ENCODE measurements at places on chromosomes 3 and 15. TPM values are rescaled to one million over a fixed set of nuclear protein-coding genes. Genes with fewer than 3 reads are reported as not detected.

DUOXA2 gene
- total RNA-seq = not detected

- DNase-seq = no peak
Observed at GRCh38 chr3:45140141-45140769, 5.9 kb downstream of the CDCP1 start.

GRCh38 chr3:133443649-133444422, 44.0 kb downstream of the BFSP2 start:
- DNase-seq = no peak

PRR20G gene
- not detected for total RNA-seq

DNA sequence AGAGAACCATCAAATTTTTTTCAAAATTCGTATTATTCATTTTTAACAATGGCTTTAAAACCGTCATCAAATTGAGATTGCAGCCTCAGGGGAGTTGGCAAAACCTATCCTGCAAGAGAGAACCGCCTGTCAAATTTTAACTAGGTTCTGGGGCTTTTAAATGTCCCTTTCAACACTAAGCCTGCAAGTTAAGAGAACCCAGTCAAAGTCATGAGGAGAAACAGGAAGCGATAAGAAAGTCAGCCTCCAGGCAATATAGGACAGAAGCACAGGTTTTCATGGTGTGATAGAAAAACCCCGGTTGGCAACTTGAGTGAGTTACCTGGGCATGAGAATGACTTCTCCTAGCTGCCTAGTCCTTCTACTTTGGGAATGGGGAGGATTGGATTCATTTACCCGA, 59.8 kb downstream of the CPNE4 start:
- DNase-seq = no peak

ZNF620 gene
- total RNA-seq = 4.3 TPM

ACOX2 gene
- total RNA-seq = not detected

- no peak for DNase-seq
Observed at GRCh38 chr3:41649129-41649739, 312.7 kb downstream of the ULK4 start.

GRCh38 chr15:33194237-33194636, 277 bp downstream of the FMN1 start:
- DNase-seq = no peak

All from activated naive CD4-positive, alpha-beta T cell treated with anti-CD3 and anti-CD28 coated beads, Interleukin-2, amount 50 U/mL, for 72 hours (primary cell).